ENCODE measurements at places on chromosomes 1 and 21.

GRCh38 chr1:56399795-56400194 lies 179.6 kb downstream of the PLPP3 start:
- DNase-seq: no peak

DNA sequence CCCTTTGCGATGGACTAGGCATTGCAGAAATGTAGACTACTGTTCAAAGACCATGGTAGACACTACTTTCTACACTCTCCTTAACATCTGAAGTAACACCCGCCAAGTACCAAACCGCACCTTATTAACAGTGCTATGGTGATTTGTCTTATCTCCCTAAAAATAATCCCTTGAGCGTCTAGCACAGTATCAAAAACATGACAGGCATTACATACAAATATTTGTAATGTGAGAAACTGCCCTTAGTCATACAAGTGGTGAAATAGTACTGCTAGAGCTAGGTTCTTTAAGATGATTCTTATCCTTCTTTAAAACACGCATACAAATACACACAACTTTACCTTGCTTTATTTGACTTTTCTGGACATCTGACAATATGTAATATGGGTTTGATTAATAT lies 27.2 kb downstream of the PUM1 start:
- DNase-seq: no peak

DNA sequence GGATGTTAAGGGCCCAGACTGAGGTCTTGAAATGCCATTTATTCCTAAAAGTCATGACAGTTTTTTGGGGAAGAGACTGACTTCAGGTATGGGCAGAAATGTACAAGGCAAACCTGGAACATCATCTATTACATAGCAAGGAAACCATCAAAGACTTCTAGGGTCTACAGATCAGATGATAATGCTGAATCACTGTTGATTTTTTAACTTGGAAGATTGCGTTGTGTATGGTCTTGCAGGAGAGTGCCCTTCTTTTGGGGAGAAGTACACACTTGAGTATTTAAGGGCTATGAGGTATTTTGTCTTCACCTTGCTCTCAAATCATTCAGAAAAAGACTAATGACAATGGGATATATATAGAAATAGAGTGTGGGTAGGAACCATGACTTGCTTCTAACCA lies 15.4 kb upstream of the RD3 start:
- no peak for DNase-seq

GRCh38 chr1:158931055-158931737 lies at the start of gene PYHIN1:
Gene PYHIN1 (plus strand): TSS chr1:158931552. CDS start chr1:158936911, 5,359 bp downstream.
- DNase-seq: no peak

- DNase-seq: no peak
These were observed 238 bp upstream of the SCP2 start for GRCh38 chr1:52926864-52927211.

DNA sequence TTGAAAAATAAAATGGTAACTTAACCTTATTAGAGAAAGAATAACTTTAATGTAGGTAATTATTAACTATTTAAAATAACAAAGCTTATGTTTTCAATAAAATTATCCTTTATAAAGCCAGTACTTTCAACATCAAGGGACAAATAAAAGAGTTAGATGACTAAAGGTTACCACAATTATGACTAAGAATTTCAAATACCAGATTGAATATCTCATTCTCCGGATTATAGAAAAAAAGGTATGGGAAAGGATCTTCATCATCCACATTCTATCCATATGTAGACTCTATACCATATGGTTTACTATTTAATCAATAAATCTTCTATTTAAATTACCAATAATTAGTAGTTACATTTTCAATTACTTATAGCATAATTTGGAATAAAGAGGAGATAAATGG lies 62.8 kb downstream of the TOR3A start:
- no peak for DNase-seq

DNA sequence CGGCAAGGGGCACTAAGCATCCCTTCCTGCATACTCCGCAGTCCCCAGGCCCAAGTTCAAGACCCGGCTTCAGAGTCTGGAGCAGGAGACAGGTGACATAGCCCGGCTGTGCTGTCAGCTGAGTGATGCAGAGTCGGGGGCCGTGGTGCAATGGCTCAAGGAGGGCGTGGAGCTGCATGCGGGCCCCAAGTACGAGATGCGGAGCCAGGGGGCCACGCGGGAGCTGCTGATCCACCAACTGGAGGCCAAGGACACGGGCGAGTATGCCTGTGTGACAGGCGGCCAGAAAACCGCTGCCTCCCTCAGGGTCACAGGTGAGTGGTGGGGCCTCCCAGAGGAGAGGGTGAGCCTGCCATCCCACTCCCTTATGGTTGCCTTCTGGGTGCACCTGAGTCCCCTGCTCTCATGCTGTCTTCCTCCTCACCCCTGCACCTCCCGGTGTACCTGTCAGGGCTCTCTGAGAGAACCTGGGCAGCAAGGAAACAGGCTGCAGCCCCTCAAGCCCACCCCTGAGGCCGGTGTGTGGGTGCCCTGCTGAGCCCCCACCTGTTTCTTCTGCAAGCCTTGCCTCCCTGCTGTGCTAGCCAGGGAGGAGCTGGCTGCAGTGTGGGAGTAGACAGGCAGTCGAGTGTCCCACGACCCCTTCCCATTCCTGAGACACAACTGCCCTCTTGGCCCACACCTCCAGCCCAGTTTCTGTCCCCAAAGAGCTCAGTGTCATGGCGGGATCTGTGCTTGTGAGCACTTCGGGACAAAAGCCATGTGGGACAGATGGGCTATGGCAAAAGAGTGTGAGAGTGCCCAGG lies 99.2 kb downstream of the TRIM11 start:
- DNase-seq: no peak

DNA sequence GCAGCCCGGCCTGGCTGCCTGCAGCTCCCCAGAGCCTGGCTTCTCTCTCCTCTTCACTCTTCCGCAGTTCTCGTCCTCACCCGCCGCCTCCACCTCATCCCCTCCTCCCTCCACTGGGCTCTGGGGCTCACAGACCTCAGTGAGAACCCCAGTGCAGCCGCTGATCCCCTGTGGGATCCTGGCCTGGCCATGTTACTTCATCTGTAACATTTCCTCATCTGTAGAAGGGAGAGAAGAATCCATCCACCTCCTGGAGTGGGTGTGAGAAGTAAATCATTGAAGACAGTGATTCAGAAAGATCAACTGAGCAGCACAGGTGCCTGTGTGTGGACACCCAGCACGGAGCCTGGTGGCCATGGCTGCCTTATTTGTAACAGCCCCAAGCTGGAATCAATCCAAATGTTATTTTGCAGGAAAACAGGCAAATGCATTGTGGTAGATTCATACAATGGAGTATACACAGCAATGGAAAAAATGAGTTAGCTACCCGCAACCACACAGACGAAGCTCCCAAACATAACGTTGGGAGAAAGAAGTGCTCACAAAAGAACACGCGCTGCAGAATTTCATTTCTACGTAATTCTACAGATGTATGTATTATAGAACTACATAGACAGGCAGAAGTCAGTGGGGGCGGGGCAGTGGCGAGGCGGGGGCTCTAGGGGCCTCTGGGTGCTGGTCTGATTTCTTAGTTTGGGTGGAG lies 8.7 kb downstream of the LAPTM5 start:
- no peak for DNase-seq

GRCh38 chr1:181110013-181110412 lies 21.5 kb downstream of the IER5 start:
- DNase-seq: no peak

DNA sequence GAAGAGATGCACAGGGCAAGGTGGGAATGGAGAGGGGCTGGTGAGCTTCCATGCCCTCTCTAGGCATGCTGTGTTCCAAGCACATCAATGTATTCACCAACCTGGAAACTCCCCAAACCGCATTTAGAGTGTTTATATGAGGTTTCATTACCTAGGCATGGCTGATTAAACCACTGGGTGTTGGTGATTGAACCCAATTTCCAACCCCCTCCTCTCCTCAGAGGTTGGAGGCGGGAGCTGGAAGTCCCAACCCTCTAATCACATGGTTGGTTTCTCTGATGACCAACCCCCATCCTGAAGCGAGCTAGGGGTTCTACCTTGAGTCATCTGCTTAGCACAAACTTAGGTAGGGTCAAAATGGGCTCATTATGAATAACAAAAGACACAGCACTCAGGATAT lies 3.0 kb upstream of the PPIE start:
- DNase-seq: no peak

- no peak for DNase-seq
These were observed 25.2 kb upstream of the KIF26B start for GRCh38 chr1:245129319-245130240.

- DNase-seq: no peak
These were observed 1.1 kb upstream of the DMBX1 start for GRCh38 chr1:46488343-46489168.
